CD4-positive, alpha-beta T cell (primary cell): ENCODE measurements at places on chromosomes 11 and 22.

DNA sequence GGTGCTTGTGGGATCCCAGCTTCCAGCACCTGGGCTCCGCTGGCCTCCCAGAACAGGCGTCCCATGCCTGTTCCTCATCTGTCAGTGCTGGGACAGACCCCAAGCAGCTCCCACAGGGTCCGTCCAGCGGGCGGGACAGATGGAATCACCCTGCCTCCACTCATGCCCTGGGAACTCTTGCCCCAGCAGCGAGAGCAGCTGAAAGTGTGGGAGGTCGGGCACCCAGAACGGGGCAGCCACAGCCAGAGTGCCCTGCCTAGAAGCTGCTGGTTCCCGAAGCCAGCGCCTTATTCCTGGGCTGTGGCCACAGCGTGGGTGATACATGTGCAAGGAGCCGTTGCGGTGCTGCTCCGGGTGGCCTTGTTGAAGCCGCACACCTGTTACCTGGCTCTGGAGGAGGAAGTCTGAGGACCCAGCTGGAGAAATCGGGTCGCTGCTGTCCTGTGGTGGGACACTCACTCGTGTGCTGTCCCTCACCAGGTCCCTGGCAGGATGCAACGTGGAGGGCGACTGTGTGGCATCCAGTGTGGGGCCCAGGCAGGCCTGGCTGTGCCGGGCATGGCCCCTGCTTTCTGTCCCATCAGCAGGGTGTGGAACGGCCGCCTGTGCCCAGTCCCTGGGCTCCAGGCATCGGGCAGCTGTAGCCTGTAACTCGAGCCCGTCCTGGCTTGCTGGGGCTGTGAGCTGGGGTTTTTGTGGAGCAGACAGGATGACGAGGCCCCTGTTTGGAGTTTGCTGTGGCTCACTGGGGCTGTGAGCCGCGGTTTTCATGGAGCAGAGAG is 16.2 kb downstream of the GRAMD4 start:
- DNase-seq = no peak

DNA sequence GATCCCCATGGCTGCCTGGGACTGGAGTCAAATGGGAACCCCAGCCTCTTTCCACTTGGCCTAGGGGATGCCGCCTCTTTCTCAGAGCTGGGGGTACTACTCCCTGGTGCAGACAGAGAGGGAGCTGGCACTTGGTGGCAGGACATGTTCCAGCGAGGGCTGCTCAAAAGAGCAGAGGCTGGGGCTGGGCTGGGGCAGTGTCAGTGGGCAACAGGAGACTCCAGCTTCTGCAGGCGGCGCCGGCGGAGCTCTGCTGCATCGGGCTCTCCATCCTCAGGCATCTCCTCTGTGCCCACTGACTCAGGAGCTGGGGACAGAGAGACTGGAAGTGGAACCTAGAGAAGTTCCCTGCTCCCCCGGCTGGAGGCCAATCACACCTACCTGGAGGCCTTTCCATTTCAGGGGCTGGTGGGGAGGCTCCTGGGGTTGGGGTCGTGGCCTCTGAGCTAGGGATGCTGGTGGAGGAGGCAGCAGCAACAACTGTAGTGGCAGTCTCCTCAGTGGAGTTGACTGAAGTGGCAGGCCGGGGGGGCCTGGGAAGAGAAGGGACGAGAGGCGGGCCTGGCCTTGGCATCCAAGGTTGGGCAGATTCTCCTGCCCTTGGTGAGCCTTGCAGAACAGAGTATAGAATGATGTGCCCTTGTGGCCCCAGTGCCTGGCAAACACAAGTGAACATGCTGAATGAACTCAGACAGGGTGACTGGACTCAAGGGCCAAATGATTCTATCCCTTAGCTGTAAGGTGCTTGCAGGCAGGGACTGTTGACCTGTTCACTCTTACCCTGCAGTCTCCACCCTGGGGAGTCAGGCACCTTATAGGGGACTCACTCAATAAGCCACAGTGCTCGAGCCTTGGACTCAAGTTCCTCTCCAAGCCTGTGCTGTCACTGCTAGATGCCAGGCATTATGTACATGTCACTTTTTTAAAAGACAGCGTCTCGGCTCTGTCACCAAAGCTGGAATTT is 5.9 kb downstream of the SYVN1 start:
- DNase-seq = no peak

DNA sequence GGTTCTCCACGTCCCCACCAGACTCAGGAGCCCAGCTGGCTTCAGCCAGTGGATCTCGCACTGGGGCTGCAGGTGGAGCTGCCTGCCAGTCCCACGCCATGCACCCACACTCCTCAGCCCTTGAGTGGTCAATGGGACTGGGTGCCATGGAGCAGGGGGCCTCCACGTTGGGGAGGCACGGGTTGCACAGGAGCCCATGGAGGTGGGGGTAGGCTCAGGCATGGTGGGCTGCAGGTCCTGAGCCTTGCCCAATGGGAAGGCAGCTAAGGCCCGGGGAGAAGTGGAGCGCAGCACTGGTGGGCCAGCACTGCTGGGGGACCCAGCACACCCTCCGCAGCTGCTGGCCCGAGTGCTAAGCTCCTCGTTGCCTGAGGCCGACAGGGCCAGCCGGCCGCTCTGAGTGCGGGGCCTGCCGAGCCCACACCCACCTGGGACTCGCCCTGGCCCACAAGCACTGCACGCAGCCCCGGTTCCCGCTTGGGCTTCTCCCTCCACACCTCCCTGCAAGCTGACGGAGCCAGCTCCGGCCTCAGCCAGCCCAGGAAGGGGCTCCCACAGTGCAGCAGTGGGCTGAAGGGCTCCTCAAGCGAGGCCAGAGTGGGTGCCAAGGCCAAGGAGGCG is 258.5 kb upstream of the PDGFD start:
- DNase-seq = peak; percentile 9

- no peak for DNase-seq
Measured at GRCh38 chr11:115406404-115406803, 97.8 kb downstream of the CADM1 start.

- DNase-seq = no peak
Measured at GRCh38 chr11:122757201-122757600, 81.1 kb upstream of the CRTAM start.

GRCh38 chr11:46553814-46554212 is 40.0 kb downstream of the AMBRA1 start:
- no peak for DNase-seq

- DNase-seq = no peak
Measured at GRCh38 chr11:48052183-48053044, 72.1 kb downstream of the PTPRJ start.

DNA sequence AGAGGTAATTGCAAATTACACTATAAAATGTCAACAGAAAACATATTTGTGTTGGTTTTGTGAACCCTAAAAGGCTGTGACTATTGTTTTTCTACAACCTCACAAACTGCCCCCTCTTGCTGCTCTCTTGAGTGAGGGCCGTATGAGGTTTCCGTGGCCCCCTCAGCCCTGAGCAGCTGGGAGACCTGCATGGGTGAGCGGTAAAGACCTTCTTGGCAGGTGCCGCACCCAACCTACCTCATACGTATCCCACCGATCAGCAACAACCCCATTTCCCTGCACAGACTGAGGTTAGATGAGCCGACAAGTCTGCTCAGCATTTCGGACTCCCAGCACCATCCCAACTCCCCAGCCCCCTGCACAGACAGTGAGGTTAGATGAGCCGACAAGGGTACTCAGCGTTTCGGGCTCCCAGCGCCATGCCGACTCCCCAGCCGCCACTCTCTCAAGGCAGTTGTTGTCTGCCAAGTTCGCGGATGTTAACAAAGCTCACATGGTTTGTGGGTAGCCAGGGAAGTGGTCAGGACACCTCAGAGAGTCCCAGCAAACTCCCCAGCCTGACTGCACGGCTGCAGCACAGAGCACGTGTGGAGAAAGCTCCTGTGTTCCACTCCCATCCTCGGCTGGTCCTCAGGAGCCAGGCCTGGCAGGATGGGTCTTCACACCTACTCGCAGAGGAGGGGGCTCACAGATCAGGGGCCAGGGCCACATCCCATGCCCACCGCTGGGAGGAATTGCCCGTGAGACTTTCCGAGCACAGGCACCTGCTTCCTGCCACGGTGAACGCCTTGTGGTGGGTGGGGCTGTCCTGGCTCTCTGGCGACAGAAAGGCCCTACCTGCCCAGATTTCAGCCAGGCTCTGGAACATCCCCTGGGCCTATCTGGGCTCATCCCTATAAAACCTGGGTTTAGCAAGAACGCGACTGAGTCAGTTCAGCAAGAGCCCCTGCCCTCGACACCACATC is 502.9 kb downstream of the BRD1 start:
- DNase-seq = no peak

DNA sequence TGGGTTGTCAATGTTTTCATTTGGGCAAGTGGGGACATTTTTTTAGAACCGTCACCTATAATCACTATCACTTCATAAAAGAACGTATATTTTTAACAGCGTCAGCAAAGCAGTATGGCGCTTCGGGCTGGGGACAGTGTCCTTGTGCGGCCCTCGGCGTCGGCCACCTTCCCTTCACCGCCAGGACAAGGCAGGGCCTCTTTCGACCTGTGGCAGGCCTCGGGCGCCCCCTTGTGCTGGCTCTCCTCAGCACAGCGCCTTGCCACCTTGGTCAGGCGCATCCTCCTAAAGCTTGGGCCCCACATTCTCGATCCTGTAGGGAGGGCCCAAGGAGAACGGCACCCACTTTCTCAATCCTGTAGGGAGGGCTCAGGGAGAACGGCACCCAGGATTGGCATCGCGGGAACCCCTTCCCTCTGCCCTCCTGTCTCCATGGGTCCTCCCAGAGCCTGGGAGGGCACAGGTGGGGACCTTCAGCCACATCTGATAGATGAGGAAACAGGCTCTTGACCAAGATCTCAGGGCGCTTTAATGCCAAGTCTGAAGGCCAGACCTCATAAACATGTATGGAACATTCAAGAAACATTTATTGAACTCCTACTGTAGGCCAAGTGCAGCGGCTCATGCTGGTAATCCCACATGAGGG is 11.5 kb upstream of the FADD start:
- peak; percentile 58 for DNase-seq

GRCh38 chr11:32497951-32498350 is 62.6 kb upstream of the WT1 start:
- DNase-seq = no peak

GRCh38 chr11:14538271-14538925 is 18.2 kb upstream of the PSMA1 start:
- no peak for DNase-seq

DNA sequence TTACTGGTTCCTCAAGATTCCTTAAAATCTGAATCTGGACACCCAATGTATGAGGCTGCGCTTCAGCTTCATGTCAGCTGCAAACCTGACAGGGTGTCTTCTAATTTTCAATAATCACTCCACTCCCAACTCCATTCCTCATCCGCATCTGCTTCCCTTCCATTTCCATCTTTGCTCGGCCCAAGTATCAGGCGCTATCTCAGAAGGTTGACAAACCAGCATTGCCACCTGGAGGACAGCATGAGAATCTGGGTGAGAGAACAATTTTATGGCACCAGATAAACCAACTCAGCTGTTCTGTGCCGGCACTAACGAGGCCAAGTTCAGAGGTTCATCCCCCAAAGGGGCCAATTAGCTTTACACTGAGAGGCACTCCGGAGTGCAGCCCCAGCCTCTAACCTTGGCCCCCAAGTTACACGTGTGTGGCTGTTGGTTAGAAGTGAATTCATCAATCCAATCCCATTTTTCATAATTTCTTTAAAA is 79.1 kb upstream of the LMO2 start:
- DNase-seq = peak; percentile 48

- no peak for DNase-seq
Measured at GRCh38 chr11:116727990-116728389, 44.8 kb downstream of the BUD13 start.

DNA sequence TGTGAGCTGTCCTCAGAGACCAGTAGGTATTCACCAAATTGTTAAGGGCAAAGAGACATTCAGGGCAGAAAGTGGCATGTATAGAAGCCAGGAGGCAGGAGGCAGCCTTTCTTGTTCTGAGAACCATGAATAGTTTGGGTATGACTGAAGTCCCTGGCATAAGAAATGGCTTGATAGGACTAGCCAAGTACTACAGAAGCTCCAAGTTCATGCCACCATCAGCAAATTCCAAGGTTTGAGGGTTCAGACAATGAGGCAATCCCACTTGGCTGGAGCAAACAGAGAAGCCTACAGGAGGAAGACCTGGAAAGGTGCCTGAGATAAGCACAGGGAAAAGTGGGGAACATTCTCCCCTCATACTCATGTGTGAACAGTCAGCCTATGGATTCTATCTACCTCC is 25.8 kb downstream of the XRRA1 start:
- no peak for DNase-seq

- no peak for DNase-seq
Measured at GRCh38 chr11:10499452-10499851, 41.5 kb downstream of the RNF141 start.

- DNase-seq = no peak
Measured at GRCh38 chr22:49037701-49038245, 789.9 kb downstream of the BRD1 start.

- DNase-seq = no peak
Measured at GRCh38 chr11:41316751-41317150, 142.7 kb downstream of the LRRC4C start.

GRCh38 chr11:36121054-36121453 is 168.2 kb downstream of the COMMD9 start:
- no peak for DNase-seq

GRCh38 chr11:125871391-125872137 is 15.9 kb upstream of the HYLS1 start:
- no peak for DNase-seq

GRCh38 chr11:59767225-59767611 is 12.0 kb downstream of the STX3 start:
- DNase-seq = no peak

GRCh38 chr11:69365558-69365957 is 71.6 kb downstream of the MYEOV start:
- DNase-seq = no peak

DNA sequence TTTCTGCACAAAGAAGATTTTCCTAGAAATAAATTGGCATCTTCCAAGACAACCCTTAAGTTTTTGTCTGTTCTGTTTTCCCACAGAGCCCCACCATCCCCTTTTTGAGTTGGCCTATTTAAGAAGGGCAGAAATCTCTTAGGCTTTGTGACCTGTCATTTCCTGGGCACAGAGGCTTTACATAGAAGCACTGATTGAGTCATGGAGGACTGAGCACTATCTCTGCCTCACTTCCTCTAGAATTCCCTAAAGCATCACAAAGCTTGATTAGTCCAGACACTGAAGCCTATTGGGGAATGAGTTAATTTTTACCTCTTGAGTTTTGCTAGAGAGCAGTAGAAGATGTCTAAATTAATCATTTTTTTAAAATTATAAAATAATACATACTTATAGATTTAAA is 25.4 kb downstream of the TRIM44 start:
- DNase-seq = no peak

DNA sequence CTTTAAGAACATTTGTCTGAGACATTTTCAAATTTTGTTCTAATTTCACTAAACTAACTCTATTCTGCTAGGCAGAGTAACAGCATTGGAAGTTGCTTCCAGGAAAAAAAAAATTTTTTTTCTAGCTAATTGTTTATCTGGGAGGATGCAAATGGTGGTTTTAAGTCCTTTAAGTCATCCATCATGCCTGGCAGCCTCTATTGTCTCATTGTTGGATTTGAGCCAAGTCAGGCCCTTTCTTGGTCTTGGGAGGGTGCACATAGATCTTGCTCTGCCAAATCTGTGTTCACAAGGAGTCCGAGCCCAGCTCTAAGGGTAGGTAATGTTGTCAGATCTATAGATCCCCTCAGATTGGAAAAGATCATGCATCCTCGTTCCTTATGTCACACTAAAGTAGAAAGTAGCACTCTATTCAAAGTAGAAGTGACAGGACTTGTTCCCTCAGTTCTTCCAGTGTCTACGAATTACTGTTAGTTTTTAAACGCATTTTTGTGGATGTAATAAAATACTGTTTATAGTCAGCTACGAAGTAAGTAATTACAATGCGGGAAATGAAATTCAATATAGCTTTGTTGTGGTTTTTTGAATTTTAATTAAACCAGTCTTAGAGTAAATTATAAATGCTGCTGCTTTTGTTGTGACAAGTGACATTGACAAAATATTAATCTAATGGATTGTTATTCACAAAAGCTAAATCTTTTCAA is 166.0 kb upstream of the RASSF10 start:
- DNase-seq = no peak
